ENCODE measurements at places on chromosomes 4 and X.
A peak's percentile ranks its signal among the peaks of the same experiment; 100 is the strongest.

- DNase-seq = no peak
These were observed 3.2 kb upstream of the GRSF1 start for GRCh38 chr4:70842761-70843435.

DNA sequence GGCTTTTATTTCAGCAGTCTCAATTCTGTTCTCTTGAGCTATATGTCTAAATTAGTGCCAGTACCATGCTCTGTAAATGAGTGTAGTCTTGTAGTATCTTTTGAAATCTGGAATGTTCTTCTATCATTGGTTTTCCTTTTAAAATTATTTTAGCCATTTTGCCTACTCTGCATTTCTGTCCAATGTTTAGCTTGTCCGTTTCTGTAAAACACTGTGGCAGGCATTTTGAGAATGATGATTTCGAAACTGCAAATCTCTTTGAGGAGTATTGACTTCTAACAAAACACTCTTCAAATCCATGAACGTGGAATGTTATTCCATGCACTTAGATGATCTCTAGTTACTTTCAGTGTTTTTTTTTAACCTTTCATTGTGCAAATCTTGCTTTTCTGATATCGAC, 28.3 kb upstream of the PPP4R3C start:
- DNase-seq = no peak

- no peak for DNase-seq
These were observed 690.2 kb downstream of the FAT4 start for GRCh38 chr4:126004941-126005340.

- no peak for DNase-seq
These were observed 30.3 kb downstream of the ARAP2 start for GRCh38 chr4:36213977-36214376.

GRCh38 chr4:23773884-23774636, 115.8 kb downstream of the PPARGC1A start:
- DNase-seq = no peak

DNA sequence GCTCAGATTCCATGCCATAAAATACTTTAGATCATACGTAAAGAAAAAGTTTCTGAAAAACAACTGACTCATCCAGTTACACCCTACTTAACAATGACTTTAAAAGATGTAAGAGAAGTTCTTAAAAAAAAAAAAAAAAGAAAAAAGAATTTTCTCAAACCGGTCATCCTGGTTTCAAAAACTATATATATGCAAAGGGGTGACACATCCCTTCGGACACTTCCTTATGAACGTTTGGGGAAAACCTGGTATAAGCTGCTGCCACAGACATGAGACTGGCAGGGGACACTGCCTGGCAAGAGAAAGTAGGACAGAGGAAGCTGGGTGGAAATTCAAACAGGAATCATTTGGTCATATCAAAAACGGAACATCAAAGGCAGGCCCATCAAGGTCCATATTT, 81.2 kb upstream of the PRSS48 start:
- no peak for DNase-seq

DNA sequence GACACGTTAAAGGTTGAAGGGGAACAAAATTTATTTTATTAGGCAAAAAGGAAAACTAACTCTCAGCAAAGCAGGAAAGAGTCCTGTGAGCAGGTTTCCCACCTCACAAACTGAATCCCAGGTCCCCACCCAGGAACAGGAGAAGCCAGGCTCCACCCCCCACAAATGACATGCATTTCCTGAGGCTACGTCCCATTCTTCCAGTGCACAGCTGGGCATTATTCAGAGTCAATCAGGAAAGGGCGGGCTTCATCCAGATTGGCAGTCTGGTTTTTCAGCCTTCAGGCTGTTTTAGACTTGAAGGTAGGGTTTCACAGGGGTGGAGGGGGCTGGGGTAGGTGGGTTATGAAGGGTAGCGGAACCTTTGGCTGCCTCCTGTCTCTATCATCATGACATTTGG, 11.9 kb upstream of the ASIC5 start:
- DNase-seq = no peak

GRCh38 chr4:81455897-81456296, 15.8 kb downstream of the RASGEF1B start:
- DNase-seq = no peak

- DNase-seq = no peak
These were observed 41.5 kb upstream of the ANXA3 start for GRCh38 chr4:78510108-78510507.

GRCh38 chrX:136354201-136354600, 53.4 kb downstream of the ADGRG4 start:
- DNase-seq = no peak

- DNase-seq = peak; percentile 8
These were observed 53.8 kb downstream of the VSIG4 start for GRCh38 chrX:65985922-65986588.

- no peak for DNase-seq
These were observed 147.2 kb downstream of the RPA4 start for GRCh38 chrX:97030947-97031346.

GRCh38 chr4:10273030-10273429, 156.4 kb upstream of the WDR1 start:
- DNase-seq = no peak

DNA sequence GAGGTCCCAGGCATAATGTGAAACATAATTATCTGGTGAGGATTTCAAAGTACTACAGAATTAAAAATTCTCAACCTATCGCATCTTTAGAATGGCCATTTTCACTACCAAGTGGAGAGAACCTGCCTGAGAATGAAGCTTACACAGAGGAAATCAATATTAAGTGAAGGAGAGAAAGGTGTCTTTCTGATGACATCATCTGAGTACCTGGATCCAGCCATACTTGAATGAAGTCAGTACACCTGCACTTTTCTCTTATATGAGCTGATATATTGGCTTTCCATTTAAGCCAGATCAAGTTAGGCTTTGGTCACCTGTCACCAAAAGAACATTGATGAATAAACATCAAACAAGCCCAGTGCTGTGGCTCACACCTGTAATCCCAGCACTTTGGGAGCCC, 118.9 kb upstream of the MED14 start:
- DNase-seq = no peak

GRCh38 chr4:13164783-13165331, 319.3 kb downstream of the RAB28 start:
- no peak for DNase-seq

- DNase-seq = no peak
These were observed 133.8 kb downstream of the PDGFC start for GRCh38 chr4:156837625-156838345.

GRCh38 chr4:130110770-130111169, 1014.8 kb downstream of the C4orf33 start:
- DNase-seq = no peak

DNA sequence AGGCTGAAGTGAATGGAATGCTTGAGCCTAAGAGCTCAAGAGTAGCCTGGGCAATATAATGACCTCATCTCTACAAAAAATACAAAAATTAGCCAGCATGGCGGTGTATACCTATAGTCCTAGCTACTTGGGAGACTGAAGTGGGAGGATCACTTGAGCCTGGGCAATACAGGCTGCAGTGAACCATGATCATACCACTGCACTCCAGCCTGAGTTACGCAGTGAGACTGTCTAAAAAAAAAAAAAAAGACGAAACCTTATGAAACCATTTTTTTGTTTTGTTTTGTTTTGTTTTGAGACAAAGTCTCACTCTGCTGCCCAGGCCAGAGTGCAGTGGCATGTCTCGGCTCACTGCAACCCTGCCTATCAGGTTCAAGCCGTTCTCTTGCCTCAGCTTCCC, 36.9 kb downstream of the TLR10 start:
- no peak for DNase-seq

- DNase-seq = no peak
These were observed 28.4 kb downstream of the GUCY1B1 start for GRCh38 chr4:155787113-155787710.

- DNase-seq = no peak
These were observed 231.4 kb upstream of the MID1 start for GRCh38 chrX:10851809-10852208.

- DNase-seq = no peak
These were observed 20.1 kb downstream of the SUPT20HL1 start for GRCh38 chrX:24380262-24381187.

- no peak for DNase-seq
These were observed 167.1 kb downstream of the EFNB1 start for GRCh38 chrX:68995780-68996551.

DNA sequence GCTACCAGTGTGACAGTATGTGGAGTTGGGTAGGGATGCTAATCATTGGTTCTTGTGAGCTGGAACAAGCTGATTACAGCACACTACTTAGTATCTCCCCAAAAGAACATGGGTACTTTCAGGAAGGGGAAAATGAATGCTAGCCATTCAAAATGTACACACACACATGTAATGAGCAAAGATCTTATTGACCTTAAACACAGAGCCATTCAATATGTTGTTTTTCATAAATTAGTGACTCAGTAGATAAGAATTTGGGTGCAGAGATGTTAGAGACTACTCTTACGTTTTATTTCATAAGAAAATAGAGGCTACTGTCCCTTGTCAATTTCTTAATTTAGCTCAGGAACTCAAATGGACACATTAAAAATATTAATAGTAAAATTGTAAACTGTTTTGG, 509.5 kb upstream of the ATOH1 start:
- DNase-seq = no peak

DNA sequence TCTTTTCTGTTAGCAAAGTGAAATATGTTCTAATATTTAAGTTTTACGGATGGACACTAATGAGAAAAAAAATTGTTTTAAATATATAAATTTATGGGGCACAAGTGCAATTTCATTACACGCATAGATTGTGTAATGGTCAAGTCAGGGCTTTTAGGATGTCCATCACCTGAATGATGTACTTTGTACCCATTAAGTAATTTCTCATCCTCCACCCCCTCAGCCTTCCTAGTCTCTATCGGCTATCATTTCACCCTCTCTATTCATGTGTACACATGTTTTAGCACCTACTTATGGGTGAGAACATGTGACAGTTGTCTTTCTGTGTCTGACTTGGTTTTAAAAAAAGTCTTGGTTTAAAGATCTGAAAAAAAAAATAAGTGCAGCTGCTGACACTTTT, 616.0 kb downstream of the IQCM start:
- no peak for DNase-seq

GRCh38 chrX:132270021-132270420, 50.8 kb upstream of the RAP2C start:
- no peak for DNase-seq

- DNase-seq = no peak
These were observed 36.7 kb upstream of the TLR3 start for GRCh38 chr4:186032259-186032658.

DNA sequence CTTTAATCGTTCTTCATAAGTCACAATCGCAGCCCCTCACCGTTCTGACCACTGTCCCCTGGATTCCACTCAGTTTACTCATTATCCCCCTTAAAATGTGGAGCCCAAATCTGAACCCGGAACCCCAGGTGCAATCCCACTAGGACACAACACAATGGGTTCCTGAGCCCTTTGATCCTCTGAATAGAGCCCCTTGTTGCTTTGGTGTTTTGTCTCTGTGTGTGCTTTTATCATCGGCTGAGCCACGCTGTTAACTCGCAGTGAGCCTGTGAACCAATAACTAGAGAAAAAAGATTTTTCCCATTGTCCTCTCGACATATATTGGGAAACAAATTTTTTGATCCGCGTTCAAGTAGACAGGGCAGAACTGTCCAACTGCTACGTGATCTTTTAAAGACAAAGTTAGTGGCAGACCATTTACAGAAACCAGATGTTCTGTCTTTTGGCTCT, 617 bp upstream of the PDHA1 start:
- no peak for DNase-seq

GRCh38 chr4:3295837-3296624, 3.2 kb downstream of the RGS12 start:
- DNase-seq = no peak

GRCh38 chrX:74318672-74319071, 14.7 kb downstream of the ZCCHC13 start:
- no peak for DNase-seq

- DNase-seq = no peak
These were observed 8.9 kb upstream of the AGA start for GRCh38 chr4:177451108-177451500.

- DNase-seq = no peak
These were observed 6.5 kb downstream of the ZFYVE28 start for GRCh38 chr4:2411786-2412510.

DNA sequence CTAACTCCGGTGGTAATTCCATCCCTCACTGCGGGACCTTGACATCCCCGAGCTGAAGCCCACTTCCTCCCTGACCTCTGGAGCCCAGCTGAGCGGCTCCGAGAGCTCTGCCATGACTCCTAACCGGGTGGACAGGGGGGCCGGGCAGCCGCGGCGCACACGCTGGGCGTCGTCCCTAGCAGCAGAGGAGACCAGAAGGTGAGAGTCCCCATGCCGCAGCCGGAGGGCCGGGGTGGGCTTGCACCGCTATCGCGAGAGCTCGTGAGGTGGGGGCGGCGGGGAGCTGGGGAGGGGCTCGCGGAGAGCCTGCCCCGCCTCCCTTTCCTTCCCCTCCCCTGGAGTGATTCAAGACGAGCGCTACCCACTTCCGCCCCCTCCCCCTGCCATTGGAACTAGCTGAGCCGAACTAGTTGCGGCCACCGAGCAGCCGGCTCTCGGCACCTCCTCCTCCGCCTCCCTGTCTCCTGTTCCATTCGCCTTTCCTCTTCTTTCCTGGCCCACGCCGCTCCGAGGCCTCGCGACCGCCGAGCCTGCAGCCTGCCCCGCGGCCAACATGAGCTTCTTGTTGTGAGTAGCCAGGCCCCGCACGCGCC, at the start of gene MOB1B:
MOB1B (plus strand) TSS at position 386 of the 593 bp plus-strand sequence; CDS start at position 554, 168 bp downstream.
- DNase-seq = peak; percentile 61

- no peak for DNase-seq
These were observed 52.2 kb downstream of the SNCA start for GRCh38 chr4:89784686-89785231.

GRCh38 chr4:25633541-25633940, 22.1 kb upstream of the SLC34A2 start:
- DNase-seq = no peak

- no peak for DNase-seq
These were observed 208.8 kb downstream of the TMA16 start for GRCh38 chr4:163703251-163703650.

- no peak for DNase-seq
These were observed 82.0 kb downstream of the UNC5C start for GRCh38 chr4:95466791-95467190.

DNA sequence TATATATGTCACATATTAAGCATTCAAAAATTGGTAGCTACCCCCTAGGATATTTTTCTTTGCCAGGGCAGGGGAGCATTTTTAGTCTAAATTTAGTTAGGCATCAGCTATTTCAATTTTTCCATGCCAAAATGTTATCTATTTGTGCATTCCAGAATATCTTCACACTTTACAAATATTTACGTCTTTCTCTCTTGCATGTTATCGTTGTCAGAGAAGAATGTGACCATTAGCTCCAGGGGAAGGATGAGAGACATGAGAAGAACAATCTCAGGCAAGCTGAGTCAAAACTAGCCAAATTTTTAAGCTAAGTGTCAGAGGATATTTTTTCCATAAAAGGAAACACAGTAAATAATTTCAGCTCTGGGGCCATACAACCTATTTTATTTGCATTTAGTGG, 885.0 kb upstream of the EPHA5 start:
- DNase-seq = no peak
